Chondrocyte (in vitro differentiated cells): ENCODE measurements at places on chromosomes 2 and 18. TPM values are rescaled to one million over a fixed set of nuclear protein-coding genes. Genes with fewer than 3 reads are reported as not detected.

DNA sequence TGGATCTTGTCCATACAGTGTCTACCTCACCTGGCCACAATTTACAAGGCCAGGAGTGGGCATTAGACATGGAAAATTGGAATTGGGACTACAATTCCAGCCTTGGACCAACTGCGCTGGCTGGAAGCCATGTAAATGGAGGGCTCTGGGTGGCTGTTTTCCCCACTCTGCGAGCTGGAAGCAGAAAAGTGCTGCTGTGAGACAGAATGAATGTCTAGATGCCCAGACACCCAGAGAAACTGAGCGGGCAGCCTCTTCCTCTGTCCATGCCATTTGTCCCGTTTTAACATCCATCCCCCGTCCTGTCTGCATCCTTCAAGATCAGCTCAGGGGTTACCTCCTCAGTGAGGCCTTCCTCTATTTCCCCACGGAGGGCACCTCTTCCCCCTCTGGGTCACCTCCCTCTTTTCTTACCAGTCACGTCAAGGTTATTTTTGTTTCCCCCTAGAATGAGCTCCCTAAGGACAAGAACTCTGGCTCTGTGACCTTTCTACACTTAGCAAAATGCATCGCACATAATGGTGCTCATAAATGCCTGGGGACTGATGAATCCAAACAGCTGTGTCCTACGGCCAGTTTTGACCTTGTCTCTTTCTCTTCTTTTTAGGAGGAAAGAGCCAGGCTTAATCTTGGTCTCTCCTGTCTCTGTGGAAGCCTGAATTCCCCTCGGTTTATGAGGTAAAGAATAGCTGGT, 41.2 kb downstream of the MCFD2 start:
- no peak for DNase-seq
- no peaks in the 10 kb centered on the region for H3K36me3 ChIP-seq
- peaks cover 48% of the 10 kb centered on the region for H3K4me1 ChIP-seq
- H3K27me3 ChIP-seq: no peaks in the 10 kb centered on the region

- no peak overlapping the region for H3K4me3 ChIP-seq
- H3K27me3 ChIP-seq: no peaks in the 10 kb centered on the region
- DNase-seq: no peak
- H3K4me1 ChIP-seq: peaks cover 55% of the 10 kb centered on the region
These were observed 31.2 kb downstream of the ARHGAP25 start for GRCh38 chr2:68765739-68766375.

DNA sequence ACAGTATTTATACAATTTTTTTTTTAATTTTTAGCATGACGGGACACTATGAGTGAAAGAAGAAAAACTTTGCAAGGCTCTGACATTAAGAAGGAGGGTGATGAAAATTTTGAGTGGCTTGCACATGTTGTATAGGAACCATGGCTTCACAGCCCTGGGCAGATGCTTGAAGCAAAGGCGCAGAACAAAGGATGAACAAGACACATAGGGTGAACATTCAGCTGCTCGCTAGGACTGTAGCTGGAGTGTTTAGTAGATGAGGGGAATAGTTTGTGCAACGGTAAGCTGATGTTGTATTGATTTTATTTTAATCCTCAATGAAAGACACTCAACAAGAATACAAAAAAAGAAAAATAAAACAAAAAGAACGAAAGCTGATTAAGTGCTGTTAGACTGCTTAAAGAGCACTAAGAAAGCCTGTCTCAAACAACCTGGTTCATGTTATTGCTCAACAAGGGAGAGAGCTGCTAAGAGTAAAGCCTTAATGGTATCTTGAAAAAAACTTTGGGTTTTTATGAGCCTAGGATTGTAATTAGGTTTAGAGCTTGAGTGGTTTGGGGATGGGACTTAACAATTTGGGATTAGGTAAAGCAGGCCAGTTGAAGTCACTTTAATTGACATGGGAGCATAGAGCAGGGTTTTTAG, 41.2 kb upstream of the GCFC2 start:
- no peaks in the 10 kb centered on the region for H3K4me1 ChIP-seq
- no peak overlapping the region for H3K27ac ChIP-seq
- no peak overlapping the region for H3K4me3 ChIP-seq
- H3K27me3 ChIP-seq: peaks cover 28% of the 10 kb centered on the region

DNA sequence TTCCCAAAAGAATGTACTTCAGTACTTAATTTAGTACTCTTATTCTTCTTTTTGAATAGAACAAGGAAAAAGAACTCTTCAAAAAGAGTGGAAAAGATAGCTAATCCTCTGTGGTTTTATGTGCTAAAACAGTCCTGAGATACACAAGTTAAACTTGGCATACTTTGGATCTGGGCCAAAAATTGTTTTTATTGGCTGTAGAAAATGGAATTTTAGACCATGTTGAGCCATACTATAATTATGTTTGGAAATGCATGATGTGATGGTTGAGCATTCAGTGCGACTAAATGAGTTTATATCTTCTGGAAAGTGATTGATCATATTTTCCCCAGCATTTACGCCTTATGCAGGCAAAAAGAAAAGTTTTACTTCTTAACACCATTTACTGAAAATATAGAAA, 18.0 kb upstream of the PDE1A start:
- no peak overlapping the region for H3K4me3 ChIP-seq
- DNase-seq: no peak
- H3K36me3 ChIP-seq: no peaks in the 10 kb centered on the region
- H3K27ac ChIP-seq: peak overlapping the region; percentile 80
- no peaks in the 10 kb centered on the region for H3K27me3 ChIP-seq
- H3K4me1 ChIP-seq: peaks cover 59% of the 10 kb centered on the region

GRCh38 chr2:232111551-232111950, 150.0 kb downstream of the DIS3L2 start:
- H3K4me3 ChIP-seq: no peak overlapping the region
- no peak overlapping the region for H3K27ac ChIP-seq
- H3K4me1 ChIP-seq: no peaks in the 10 kb centered on the region
- H3K27me3 ChIP-seq: no peaks in the 10 kb centered on the region
- no peak for DNase-seq

- H3K27me3 ChIP-seq: peaks cover 7% of the 10 kb centered on the region
- no peaks in the 10 kb centered on the region for H3K36me3 ChIP-seq
- no peak for DNase-seq
- H3K4me1 ChIP-seq: peaks cover 16% of the 10 kb centered on the region
- H3K4me3 ChIP-seq: no peak overlapping the region
- peak overlapping the region; percentile 68 for H3K27ac ChIP-seq
These were observed 3.9 kb upstream of the KLHL29 start for GRCh38 chr2:23381084-23381483.

DNA sequence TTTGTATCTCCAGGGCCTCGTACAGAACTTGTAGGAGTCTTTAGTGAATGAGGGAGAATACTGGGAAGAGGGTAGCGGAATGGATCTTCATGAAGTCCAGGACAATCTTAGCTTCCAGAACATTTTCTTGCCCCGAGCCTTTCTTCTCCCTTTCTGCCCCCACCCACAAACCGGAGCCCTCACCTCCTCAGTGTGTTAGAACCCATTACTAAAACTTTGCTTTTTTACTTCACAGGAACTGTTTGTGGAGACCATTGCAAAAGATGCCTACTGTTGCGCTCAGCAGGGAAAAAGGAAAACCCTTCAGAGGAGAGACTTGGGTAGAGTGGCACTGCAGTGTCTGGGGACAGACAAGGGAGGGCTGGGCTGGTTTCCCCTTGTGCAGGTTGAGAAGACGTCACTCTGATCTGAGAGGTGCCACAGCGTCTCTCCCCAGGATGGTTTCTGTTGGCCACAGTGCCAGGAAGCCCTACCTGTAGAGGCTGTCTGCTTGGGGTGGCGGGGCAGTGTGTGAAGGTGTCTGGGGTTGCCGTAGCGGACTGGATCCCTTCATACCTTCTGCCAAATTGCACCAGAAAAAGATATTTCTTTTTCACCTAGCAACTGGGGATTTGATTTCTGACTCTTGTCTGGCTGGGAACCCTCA, 786 bp downstream of the POLE4 start:
- no peak for DNase-seq
- H3K27ac ChIP-seq: peak overlapping the region; percentile 80
- H3K4me3 ChIP-seq: peak overlapping the region; percentile 79
- peaks cover 17% of the 10 kb centered on the region for H3K4me1 ChIP-seq
- H3K36me3 ChIP-seq: peaks cover 17% of the 10 kb centered on the region
- H3K27me3 ChIP-seq: no peaks in the 10 kb centered on the region

DNA sequence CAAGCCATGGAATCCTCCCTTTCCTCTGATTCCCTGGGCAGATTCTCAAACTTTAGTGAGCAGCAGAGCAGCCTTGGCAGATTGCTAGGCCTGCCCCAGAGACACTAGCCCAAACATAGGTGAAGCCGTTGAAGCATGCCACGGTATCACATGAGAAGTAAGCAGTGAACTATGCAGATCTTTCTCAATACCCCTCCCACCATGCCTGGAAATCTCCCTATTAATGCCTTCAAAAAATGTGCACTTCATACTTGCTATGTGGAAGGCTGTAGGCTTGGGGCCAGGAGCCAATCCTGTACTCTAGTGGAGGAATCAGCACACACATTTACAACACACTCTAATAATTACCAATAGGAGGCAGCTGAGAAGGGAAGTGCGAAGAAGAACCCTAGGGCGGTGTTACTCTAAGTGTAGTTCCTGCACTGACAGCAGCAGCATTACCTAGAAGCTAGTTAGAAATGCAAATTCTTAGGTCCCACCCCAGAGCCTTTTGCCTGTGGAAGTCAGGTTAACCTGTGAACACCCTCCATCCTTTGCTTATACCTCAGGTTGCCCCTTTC, 305.1 kb upstream of the SPRED2 start:
- H3K27ac ChIP-seq: no peak overlapping the region
- H3K27me3 ChIP-seq: peaks cover 10% of the 10 kb centered on the region
- no peak overlapping the region for H3K4me3 ChIP-seq
- no peaks in the 10 kb centered on the region for H3K4me1 ChIP-seq
- H3K36me3 ChIP-seq: no peaks in the 10 kb centered on the region
- no peak for DNase-seq

DNA sequence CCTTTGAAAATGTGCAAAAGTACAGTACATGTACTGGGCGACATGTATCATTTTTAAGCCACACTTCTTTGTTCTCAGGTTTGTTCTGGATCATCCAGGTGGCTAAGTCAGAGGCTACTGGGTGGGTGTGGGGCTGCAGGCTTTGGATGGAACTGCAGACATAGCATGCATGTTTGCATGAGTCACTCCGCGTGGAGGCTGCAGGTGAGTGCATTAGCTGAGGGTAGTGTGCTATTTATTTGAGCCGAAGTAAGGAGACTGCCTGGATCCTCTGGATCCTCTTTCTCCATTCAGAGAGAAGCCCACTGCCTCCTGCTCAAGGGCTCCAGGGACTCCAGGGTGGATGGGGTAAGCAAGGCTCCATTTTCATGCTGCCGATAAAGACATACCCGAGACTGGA, 9.4 kb upstream of the NEURL3 start:
- H3K36me3 ChIP-seq: peaks cover 6% of the 10 kb centered on the region
- no peak overlapping the region for H3K27ac ChIP-seq
- no peak for DNase-seq
- peaks cover 23% of the 10 kb centered on the region for H3K27me3 ChIP-seq
- H3K4me1 ChIP-seq: no peaks in the 10 kb centered on the region

DNA sequence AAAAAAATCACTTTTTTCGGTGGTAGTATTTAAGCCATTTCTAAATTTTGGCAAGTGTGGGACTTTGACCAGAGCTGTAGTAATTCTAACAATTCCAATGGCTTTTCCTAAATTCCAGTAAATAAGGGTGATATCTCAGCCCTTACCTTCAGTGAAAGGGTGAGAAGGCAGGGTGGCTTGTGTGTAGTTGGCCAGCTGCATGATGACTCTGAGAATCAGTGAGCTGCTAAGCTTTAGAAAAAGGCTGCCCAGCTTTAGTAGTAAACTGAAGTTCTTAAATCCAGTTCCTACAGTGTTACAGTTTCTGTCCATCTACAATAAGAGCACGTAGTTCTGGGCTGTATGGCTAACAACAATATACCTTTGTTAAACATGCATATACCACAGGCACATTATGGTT, 42.0 kb downstream of the OXER1 start:
- no peak overlapping the region for H3K4me3 ChIP-seq
- peaks cover 10% of the 10 kb centered on the region for H3K4me1 ChIP-seq
- H3K27ac ChIP-seq: no peak overlapping the region
- H3K27me3 ChIP-seq: no peaks in the 10 kb centered on the region
- no peaks in the 10 kb centered on the region for H3K36me3 ChIP-seq

The PROM2 gene
- total RNA-seq: 1.5 to 1.7 TPM (median 1.7 TPM) in 3 replicates

GRCh38 chr18:42446195-42446594, 491.2 kb downstream of the PIK3C3 start:
- H3K4me1 ChIP-seq: peaks cover 8% of the 10 kb centered on the region
- H3K4me3 ChIP-seq: no peak overlapping the region
- no peaks in the 10 kb centered on the region for H3K36me3 ChIP-seq
- H3K27ac ChIP-seq: peak overlapping the region; percentile 75
- no peaks in the 10 kb centered on the region for H3K27me3 ChIP-seq

DNA sequence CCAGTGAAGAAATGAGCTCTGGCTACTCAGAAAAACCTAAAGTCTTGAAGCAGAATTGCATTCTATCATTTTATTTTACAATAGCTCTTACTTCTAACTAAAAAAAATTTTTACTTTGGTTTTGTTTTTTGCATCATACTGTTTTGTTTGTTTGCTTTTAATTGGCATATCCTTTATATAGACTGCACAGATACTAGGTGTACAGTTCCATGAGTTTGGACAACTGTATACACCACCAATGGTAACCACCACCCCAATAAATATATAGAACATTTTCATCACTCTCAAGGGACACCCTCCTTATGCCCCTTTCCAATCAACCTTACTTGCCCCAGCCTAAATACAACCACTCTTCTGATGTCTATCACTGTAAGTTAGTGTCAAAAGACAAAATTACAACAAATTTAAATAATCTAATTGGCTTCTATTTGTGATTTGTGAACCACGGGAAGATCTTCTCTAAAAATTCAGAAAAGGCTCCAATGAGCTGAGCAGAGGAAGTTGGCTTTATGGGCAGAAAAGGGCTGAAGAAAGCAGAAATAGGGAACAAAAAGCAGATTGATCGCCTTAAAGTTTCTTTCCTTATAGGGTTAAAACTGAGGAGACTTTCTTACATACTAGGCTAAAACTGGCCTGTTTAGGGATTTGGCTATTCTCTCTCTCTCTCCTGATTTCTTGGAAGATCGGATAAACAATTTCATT, 22.2 kb upstream of the SOS1 start:
- no peaks in the 10 kb centered on the region for H3K27me3 ChIP-seq
- H3K4me1 ChIP-seq: peaks cover 17% of the 10 kb centered on the region
- DNase-seq: no peak
- H3K36me3 ChIP-seq: no peaks in the 10 kb centered on the region
- H3K4me3 ChIP-seq: no peak overlapping the region

The TTC31 gene
- total RNA-seq: 17.4 to 25.4 TPM (median 18.1 TPM) in 3 replicates

The CRYGC gene
- total RNA-seq: not detected in 3 replicates

DNA sequence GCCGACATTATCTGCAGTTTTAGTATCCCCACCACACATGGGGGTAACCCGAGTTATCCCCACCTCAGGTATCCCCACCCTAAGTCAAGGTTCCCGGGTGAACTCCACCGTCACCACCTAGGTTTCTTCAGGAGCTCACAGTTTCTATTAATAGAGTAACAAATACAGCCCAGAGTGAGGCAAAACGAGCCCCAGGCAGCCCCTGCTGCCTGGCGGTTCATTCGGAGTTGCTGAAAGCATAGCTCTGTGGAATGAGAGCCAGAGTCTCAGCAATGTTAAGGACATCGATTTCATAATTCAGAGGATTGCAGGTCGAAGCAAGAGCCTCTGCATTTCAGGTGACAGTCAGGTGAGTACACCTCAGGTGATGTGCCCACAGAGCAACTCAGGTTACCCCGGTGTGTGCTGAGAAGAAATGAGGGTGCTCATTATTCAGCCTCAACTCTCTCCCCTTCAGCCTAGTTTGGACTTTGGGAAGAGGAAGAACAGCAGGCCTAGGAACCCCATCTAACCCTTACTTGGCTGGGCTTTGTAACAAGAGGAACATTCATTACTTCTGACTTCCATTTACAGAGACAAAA, 10.7 kb downstream of the SATB2 start:
- no peaks in the 10 kb centered on the region for H3K27me3 ChIP-seq
- H3K27ac ChIP-seq: no peak overlapping the region
- no peak overlapping the region for H3K4me3 ChIP-seq
- H3K4me1 ChIP-seq: peaks cover 11% of the 10 kb centered on the region
